Esophagus muscularis mucosa (tissue), 4 donors: ENCODE measurements at places on chromosomes 4 and X.

DNA sequence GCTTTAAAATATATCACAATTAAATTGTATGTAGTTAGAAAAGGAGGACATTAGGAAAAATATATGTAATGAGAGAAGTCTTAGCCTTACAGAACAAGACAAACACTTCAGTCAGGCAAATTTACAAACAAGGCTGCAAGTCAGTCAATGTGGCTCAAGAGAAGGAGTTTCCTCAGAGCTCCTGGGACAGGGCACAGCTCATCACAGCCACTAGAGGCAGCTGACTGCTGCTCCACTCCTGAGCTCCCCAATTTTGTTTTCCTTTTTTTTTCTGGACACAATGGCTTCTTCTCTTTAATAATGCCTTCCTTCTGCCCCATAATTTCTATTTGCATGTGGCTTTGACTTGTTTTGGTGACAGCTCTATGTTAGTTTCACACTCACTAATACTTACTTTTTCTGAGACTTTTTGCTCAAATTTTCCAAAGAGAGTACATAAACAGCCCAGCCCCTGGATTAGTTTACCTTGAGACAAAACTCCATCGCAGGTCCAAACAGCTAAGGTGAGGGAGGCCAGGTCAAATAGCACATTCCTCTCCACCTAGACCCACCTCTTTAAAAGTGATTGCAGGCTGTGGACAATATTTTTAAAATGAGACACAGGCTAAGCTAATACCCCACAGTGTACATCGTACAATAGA, 850.4 kb upstream of the FRG1 start:
- DNase-seq: no peak

GRCh38 chrX:10010686-10011085, 43.5 kb downstream of the CLDN34 start:
- no peak for DNase-seq

DNA sequence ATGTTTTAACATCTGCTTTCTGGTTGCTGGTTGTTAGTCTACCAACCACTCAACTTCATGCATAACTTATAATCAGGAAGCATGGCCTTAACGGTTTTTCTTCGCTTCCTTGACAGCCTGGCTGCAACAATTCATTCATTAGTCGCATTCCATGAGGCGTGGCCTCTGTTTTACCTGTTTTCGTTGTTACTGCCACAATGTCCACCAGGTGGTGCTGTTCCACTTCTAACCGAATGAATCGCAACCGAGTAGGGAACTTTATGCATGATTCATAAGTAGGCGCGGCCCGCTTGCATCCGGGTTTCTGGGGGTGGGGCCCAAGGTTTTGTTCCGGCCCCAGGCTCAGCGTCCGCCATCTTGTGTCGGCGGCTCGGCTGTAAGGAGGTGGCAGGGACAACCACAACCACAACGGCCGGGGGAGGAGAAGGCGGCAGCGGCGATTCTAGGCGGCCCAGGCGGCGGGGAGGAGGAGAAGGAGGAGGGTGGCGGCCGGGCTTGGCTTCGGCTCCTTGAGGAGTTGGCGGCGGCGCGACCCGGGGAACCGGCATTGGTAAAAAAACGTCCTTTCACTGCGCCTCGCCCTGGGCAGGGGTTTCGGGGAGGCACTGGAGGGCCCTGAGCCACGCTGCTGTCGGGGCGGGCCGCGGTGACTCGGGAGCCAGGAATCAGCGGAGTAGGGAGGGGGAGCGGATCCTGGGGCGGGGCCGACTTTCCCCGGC, at the start of gene UBA1:
UBA1 (plus strand) TSS at position 355 of the 719 bp plus-strand sequence. CDS start 4,974 bp downstream, outside the sequence.
- peak; percentile 97 for DNase-seq

- DNase-seq: no peak
Observed at GRCh38 chr4:94038195-94038594, 169.5 kb upstream of the SMARCAD1 start.

- DNase-seq: peak; percentile 64
Observed at GRCh38 chr4:566508-567295, 9.4 kb downstream of the TMEM271 start.

GRCh38 chrX:48487362-48487798, 11.4 kb downstream of the FTSJ1 start:
- DNase-seq: no peak

DNA sequence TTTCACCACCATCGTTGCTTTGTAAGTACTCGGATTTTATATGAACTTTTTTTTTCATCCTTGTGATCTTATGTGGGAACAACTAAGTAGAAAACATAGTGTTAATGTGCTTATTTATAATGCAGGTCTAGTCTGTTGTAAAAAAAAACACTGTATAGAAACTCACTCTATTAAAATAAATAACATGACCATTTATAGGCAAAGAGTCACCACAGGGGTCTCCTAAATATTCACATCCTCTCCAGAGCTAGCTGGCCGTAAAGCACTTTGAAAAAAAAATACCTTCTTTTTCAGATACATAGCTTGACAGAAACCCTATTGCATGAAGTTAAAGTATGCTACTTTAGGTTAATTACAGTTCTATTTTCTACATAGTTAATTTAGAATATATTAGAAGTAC, 11.2 kb downstream of the TMEM184C start:
- no peak for DNase-seq

GRCh38 chrX:39652336-39652735, 445.4 kb downstream of the BCOR start:
- no peak for DNase-seq

- DNase-seq: no peak
Observed at GRCh38 chr4:185809533-185810071, 2.4 kb downstream of the SORBS2 start.

- no peak for DNase-seq
Observed at GRCh38 chr4:24121395-24122175, 231.7 kb upstream of the PPARGC1A start.

DNA sequence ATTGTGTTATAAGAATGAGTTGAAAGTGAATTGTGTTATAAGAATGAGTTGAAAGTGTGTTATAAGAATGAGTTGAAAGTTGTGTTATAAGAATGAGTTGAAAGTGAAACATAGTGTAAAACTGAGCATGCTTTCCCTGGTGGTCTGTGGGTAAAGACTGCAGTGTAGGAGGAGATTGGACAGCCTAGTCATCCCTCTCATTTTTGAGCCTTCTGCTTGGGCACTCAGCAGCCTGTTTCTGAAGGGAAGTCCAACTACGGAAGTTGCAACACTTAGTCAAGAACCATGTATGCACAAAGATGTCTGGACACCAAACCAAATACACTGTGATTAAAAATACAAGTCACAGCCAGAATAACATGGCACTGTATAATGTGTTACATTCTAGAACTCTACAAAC, 72.6 kb downstream of the ANK2 start:
- DNase-seq: no peak
